Heart right ventricle (tissue), 16 donors: ENCODE measurements at places on chromosomes 6 and 20. TPM values are rescaled to one million over a fixed set of nuclear protein-coding genes. Genes with fewer than 3 reads are reported as not detected.
A peak's percentile ranks its signal among the peaks of the same experiment; 100 is the strongest.

- H3K4me3 ChIP-seq, result no peak overlapping the region
- no peaks in the 10 kb centered on the region for H3K27me3 ChIP-seq
- no peak for DNase-seq
- no peaks in the 10 kb centered on the region for H3K4me1 ChIP-seq
- H3K36me3 ChIP-seq, result no peaks in the 10 kb centered on the region
These were observed 33.8 kb downstream of the SUMO4 start for GRCh38 chr6:149433881-149434280.

GRCh38 chr6:125793863-125794262, 3.1 kb downstream of the NCOA7 start:
- H3K4me1 ChIP-seq, result peaks cover 13% of the 10 kb centered on the region
- DNase-seq, result no peak
- H3K4me3 ChIP-seq, result no peak overlapping the region
- H3K27ac ChIP-seq, result no peak overlapping the region
- no peaks in the 10 kb centered on the region for H3K36me3 ChIP-seq

DNA sequence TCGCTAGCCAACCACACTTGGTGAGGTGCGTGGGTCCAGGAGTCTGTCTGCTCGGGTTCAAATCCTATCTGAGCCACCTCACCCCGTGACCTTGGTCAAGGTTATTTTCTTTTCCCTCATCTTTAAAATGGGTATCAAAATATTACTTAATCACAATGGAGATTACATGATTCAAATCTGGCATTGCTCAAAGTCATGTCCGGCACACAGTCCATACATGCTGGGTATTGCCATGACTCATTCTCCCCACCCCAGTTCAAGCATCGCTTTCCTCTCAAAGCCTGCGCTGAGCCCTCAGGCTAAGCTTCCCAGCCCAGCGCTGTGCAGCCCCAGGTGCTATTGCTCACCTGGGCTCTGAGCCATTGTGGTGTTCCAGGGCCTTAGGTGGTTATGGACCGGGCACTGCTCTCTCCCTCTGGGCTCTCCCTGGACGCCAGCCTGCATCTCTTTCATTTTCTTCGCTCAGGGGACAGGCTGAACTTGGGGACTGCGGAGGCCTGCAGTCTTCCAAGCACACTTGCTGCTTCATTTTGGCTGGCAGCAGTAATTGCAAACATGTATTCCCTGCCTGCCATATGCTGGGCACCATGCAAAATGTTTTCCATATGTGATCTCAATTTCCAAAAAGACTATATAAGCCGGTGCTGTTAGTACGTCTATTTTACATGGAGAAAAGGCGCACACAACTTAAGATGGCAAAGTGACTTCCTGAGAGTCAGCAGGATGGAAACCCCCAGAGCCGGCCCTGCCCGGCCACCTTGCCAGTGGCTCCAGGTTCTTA, 27.3 kb downstream of the WRNIP1 start:
- H3K4me3 ChIP-seq, result no peak overlapping the region
- no peak for DNase-seq
- no peaks in the 10 kb centered on the region for H3K36me3 ChIP-seq
- H3K27ac ChIP-seq, result peak overlapping the region; percentile 72
- peaks cover 69% of the 10 kb centered on the region for H3K4me1 ChIP-seq

- DNase-seq, result no peak
- H3K4me1 ChIP-seq, result no peaks in the 10 kb centered on the region
- H3K27ac ChIP-seq, result no peak overlapping the region
- H3K4me3 ChIP-seq, result no peak overlapping the region
- peaks cover 62% of the 10 kb centered on the region for H3K27me3 ChIP-seq
These were observed 120.6 kb downstream of the GRM4 start for GRCh38 chr6:34025112-34025807.

DNA sequence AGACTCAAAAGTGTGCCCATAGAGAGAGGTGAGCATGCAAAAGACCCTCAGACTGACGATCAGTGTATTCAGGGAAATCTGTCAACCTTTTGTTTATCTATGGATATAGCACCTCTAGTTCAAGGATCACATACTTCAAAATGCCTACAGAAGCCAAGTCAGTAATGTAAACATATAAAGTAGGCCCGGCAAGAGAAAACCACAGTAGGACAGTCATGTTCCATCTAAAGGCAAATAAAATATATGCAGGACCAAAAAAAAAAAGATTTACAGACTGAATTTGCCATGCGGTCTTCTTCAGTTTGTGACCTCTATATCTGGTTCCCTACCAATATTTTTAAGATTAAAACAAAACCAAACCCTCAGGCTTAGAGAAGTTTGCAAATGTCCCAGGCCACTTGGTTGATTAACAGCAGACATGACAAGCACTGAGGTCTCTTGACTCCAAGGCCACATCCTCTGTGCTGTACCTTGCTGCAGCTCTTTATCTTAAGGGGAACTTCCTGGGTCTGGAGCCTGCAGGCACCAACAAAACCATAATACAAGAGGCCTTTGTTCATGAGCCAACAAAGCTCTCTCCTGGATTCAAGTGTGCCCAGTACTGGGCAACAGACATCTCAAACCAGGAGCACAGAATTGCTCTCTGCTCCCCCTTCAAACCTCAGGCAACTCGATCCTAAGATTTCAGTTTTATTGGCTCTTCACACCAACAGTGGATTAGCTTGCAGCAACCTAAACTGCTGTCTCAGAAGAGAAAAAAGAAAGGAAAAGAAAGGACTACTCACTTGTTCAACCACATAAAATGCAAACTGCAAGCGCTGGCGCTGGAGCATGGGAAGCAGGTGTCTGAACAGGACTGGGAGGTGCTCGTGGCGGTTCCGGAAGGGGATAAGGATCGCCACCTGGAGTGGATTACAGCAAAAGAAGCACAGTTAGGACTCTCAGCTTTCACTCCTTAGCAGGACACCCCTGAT, 71.7 kb downstream of the B4GALT5 start:
- H3K36me3 ChIP-seq, result peaks cover 3% of the 10 kb centered on the region
- no peaks in the 10 kb centered on the region for H3K27me3 ChIP-seq
- no peaks in the 10 kb centered on the region for H3K4me1 ChIP-seq
- no peak overlapping the region for H3K4me3 ChIP-seq

- H3K4me3 ChIP-seq, result no peak overlapping the region
- H3K27me3 ChIP-seq, result no peaks in the 10 kb centered on the region
- H3K4me1 ChIP-seq, result peaks cover 3% of the 10 kb centered on the region
- no peak overlapping the region for H3K27ac ChIP-seq
- H3K36me3 ChIP-seq, result peaks cover 92% of the 10 kb centered on the region
These were observed 55.4 kb upstream of the MOXD1 start for GRCh38 chr6:132456700-132457143.

DNA sequence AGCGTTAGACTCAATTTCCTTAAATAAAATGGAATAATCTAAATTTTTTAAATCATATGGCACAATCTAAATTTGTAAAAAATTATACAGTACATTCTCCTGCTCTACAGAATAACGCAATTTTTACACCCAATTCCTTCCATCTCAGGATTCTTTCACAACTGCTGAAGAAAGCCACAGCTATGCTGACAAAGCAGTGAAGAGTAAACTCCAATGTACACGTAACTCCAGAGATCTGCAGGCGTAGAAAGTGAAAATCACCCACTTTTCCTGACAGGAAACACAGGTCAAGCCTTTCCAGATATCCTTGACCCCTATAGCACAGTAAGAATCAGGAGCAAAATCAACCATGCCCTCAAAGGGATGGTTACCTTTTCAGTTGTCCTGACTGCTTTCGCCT, 27.4 kb downstream of the EPHA7 start:
- H3K4me1 ChIP-seq, result no peaks in the 10 kb centered on the region
- no peak overlapping the region for H3K4me3 ChIP-seq
- H3K27me3 ChIP-seq, result no peaks in the 10 kb centered on the region

GRCh38 chr20:4217349-4217841, 202.0 kb upstream of the RNF24 start:
- H3K27me3 ChIP-seq, result peaks cover 9% of the 10 kb centered on the region
- peak; percentile 54 for DNase-seq
- H3K27ac ChIP-seq, result no peak overlapping the region
- H3K4me3 ChIP-seq, result no peak overlapping the region
- H3K4me1 ChIP-seq, result no peaks in the 10 kb centered on the region

GRCh38 chr20:57323034-57323433, 6.6 kb upstream of the SPO11 start:
- no peak overlapping the region for H3K27ac ChIP-seq
- no peaks in the 10 kb centered on the region for H3K27me3 ChIP-seq
- H3K36me3 ChIP-seq, result no peaks in the 10 kb centered on the region
- no peak for DNase-seq

Gene TCF15
- total RNA-seq, result 10.7 TPM

Gene ATP6V1G2
- 2.2 TPM for total RNA-seq

Gene PPP1R3G
- 9.4 TPM for total RNA-seq

Gene SYNJ2
- 20.7 TPM for total RNA-seq

Gene NKX2-2
- not detected for total RNA-seq

Gene OLIG3
- not detected for total RNA-seq
